ENCODE measurements at places on chromosomes 4 and X.

- DNase-seq = no peak
These were observed 229.6 kb downstream of the PRDM5 start for GRCh38 chr4:120692964-120693363.

- DNase-seq = no peak
These were observed 645.6 kb upstream of the FTHL17 start for GRCh38 chrX:31717474-31717873.

DNA sequence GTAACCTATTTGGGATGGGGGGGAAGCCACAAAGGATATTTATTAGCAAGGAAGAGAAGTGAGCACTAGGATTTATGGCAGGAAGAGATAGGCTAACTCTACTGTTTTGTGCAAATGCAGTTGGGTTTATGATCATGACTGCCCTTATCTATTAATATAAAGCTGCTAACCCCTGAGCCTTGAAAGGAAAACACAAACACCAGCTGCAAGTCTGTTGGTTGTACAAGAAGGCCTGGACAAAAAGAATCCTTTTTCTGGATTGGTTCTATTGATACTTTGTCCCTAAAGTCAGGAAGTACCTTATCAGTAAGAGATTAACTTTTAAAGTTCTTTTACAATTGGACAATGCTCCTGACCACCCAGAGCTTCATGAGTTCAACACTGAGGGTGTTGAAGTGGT lies 188.8 kb downstream of the LRBA start:
- no peak for DNase-seq

- DNase-seq = no peak
These were observed 8.4 kb upstream of the LAMP2 start for GRCh38 chrX:120477453-120477852.

- no peak for DNase-seq
These were observed 17.4 kb upstream of the USP46 start for GRCh38 chr4:52676536-52676935.

DNA sequence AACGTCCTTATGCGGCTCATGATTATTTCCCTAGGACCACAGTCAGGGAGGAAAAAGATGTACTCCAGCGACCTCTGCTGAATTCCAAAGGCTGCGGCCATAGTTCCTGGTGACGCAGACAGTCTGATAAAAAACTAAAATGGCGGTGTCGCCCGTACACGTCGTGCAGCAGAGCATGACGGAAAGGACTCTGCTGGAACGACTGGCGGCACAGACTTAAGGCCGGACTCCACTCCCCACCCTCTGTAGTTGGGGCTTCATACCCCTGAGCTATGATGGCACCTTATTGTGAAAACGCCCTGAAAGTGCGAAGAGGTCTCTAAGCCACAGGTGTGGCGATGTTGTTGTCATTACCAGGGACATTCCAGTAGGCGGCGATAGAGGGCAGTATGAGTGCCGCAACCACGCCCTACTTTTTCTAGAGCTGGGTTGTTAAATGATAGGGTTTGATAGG lies 90.0 kb upstream of the EDA2R start:
- no peak for DNase-seq

- no peak for DNase-seq
These were observed 64.1 kb downstream of the FAM184B start for GRCh38 chr4:17717301-17717700.

GRCh38 chr4:3773552-3774001 lies 7.4 kb downstream of the ADRA2C start:
- no peak for DNase-seq

DNA sequence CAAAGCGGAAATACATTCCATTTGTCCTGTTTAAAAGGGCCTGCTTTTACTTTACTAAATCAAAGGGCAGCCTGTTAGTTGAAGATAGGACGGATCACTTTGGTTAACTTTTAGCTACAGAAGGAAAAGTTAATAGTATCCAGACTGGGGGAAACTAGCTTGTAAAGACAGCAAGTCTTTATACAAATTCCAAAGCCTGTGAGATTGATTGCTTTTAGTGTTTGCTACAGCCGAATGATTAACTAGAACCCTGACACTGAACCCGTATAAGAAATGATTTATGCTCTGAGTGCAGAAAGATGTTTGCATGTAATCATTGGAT lies 93.4 kb downstream of the FRAS1 start:
- DNase-seq = no peak

GRCh38 chr4:74013264-74013663 lies 14.8 kb upstream of the CXCL5 start:
- DNase-seq = no peak

GRCh38 chr4:173057442-173057841 lies 111.2 kb upstream of the GALNT7 start:
- no peak for DNase-seq

- peak; percentile 66 for DNase-seq
These were observed at the start of gene IL2RG for GRCh38 chrX:71111141-71111843. Gene IL2RG, minus strand, starts transcription at chrX:71111577. Its CDS starts 38 bp downstream, at chrX:71111539.

GRCh38 chr4:154838694-154839093 lies 57.6 kb downstream of the RBM46 start:
- DNase-seq = no peak

- no peak for DNase-seq
These were observed 37.4 kb upstream of the HEPH start for GRCh38 chrX:66126662-66127061.

GRCh38 chrX:107716816-107717700 lies 58.5 kb downstream of the TSC22D3 start:
- DNase-seq = peak; percentile 70

DNA sequence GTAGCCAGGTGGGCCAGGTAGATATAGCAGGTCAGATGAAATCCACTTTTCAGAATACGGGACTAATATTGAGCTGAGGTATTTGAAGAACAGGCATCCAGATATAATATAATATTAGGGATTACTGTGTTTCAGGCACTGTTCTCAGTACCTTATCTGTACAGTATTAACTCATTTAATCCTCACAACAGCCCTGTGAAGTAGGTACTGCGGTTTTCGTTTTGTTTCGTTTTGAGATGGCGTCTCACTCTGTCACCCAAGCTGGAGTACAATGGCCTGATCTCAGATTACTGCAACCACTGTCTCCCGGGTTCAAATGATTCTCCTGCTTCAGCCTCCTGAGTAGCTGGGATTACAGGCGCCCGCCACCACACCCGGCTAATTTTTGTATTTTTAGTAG lies 129.6 kb downstream of the IL1RAPL2 start:
- no peak for DNase-seq

- no peak for DNase-seq
These were observed 46.7 kb downstream of the DDX60L start for GRCh38 chr4:168433571-168433970.

- no peak for DNase-seq
These were observed 250.4 kb downstream of the TMA16 start for GRCh38 chr4:163744861-163745260.

DNA sequence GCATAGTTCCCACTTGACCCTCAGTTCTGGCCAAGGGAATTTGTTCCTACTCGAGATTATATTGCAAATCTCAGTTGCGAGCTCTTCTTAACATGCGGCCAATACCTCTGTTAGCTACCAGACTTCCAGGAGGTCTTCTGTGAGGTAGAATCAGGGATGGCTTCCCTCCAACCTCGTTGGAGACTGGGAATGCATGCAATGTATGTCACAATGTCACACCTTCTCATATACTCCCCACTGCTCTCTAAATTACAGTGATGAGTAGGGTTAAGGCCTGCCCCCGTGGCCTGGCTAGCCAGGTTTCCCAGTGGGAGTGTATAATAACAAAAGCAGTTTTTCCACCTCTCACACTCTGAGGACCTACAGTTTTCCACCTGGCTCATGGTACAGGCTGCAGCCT lies 1962.5 kb downstream of the ARAP2 start:
- DNase-seq = no peak

DNA sequence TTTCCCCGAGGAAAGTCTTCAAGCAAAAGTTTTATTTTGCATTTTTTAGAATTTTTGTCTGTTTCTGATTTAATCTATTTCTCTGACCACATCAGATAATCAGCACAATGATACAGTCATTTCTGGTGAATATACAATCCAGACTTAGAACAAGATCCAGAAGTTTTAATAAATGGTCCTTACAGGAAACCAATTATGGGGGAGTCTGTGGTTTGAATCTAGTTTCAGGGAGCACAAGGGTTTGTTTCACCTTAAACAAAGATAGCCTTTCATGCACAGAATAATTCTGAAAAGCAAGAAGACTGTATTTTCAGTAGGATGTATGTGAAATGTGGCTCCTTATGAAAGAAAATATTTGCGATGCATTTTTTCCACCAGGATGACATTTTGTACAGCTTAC lies 158.5 kb upstream of the ARSJ start:
- no peak for DNase-seq

- no peak for DNase-seq
These were observed 625 bp upstream of the GABRA4 start for GRCh38 chr4:46994007-46994405.

- no peak for DNase-seq
These were observed 286.8 kb downstream of the CRLF2 start for GRCh38 chrX:925652-926061.

DNA sequence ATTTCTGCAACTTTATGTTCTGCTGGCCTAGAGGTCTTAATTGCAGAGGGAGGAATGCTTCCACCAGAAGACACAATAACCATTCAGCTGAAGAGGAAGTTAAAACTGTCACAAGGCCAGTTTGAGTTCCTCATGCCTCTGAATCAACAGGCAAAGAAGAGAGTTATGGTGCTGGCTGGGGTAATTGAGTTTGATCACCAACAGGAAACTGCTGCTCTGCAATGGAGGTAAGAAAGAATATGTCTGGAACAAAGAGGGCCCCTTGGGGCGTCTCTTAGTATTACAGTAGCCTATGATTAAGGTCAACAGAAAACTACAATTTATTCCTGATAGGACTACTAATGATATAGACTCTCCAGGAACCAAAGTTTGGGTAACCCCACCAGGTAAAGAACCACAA lies 744.0 kb downstream of the FSTL5 start:
- DNase-seq = no peak

DNA sequence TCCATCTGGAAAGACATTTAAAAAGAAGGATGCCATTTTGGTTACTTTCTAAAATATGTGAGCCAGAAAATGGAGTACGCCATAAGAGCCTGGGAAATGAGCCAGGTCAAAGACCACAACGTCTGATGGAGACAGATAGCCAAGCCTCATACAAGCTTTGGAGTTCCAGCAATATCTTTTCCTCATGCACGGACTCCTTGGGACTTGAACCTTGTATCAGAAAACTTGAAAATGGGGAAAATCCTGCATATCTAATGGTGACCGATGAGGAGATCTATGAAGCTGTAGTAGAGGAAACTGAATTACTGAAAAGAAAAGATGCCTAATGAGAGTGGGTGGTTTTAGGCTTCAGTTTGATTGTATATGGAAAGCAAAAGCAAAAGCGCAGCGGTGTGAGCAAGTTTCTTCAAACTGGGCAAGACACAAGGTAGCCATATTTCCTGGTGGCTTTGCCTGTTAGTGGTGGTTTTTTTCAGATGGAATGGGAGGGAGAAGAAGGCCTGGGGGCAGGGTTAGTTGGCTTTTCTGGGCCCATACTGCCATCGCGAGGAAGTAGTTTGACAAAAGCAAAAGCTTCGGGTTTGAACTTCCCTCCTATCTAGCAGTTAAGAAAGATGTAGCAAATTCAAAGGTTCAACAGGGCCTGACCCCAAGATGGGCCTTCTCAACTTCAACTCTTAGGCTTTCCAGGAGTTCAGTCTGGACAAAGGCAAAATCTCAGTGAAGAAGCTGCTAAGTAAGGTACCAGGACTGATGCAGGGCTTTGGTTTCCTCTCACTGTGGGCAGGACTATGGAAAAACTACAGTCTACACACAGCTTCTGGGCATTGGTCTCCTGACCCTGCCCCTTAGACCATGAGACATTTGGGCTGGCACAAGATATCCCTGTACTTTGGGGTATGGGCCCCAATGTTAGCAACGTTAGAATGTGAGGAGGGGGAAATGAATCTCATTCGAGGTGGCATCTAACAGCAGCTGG lies 210.0 kb upstream of the STK26 start:
- DNase-seq = peak; percentile 63

- DNase-seq = no peak
These were observed 31.3 kb downstream of the SLIT2 start for GRCh38 chr4:20283039-20283438.

DNA sequence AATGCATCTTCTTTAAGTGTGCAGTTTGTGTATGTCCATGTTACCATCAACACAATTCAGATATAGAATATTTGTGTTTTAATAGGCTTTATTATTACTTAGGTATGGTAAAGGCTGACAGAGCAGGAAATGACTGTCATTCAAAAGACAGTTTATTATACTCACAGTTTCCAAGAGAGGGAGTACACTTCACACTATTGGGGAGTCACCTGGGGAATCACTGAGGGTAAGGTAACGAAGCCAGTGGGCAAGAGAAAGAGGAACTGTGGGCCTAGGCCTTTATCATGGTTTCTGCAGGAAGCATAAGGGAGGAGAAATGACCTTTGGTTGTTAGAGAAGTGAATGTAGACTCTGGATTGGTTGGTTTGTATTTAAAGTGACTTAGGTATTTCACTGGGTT lies 235.1 kb upstream of the HCCS start:
- DNase-seq = no peak

DNA sequence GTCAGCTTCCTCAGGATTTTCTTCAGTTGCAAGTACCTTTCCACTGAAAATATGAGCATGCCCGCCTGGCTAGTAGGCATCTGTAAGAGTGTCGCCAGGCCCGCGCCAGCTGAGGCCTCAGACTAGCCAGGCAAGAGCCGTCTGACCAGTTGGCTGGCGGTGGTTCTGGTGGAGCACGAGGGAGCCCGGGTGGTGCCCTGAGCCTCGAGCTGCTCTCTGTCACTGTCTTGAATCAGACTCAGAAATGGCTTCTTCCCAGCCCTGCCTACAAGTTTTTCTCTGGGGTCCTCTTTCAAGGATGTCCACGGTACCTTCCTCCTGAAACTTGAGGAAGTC lies 11.9 kb downstream of the GRPEL1 start:
- DNase-seq = no peak

DNA sequence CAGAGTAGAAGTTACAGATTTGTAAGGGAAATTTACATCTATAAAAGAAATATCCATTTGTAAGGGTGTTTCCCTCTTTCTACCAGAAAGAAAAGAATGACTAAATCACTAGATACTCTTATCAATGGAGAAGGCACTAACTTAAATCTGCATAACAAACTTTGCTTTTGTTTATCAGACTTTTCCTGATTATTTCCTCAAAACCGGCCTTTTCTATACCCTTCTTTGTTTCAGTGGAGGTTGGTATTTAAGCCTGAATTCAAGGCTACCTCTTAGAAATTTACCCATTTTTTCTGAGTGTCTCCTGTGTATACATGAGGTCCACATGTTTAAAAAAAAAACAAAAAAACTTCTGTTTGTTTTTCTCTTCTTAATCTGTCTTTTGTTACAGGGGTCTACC lies 80.4 kb upstream of the GRPR start:
- DNase-seq = no peak

DNA sequence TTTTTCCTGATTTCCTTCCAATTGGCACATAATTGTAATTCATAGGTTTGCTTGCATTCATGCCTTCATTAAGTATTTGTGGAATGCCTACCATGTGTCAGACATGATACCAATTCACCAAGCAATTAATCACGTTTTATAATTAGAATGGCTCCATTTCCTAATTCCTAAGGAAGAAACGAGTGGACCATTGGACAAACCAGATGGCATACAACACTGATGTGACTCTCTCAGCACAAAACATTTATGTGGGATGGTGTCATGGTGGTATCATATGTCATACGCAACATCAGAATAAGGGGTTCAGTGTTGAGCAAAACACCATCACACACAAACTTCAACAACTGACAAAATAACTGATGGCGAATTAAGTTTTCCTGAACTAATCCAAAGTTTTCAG lies 502.8 kb downstream of the DMD start:
- DNase-seq = no peak

GRCh38 chrX:24982306-24982965 lies 33.3 kb downstream of the ARX start:
- no peak for DNase-seq

GRCh38 chr4:22680065-22680642 lies 12.6 kb upstream of the GBA3 start:
- DNase-seq = no peak

GRCh38 chrX:65586491-65586890 lies 51.9 kb upstream of the LAS1L start:
- no peak for DNase-seq
